AG08396 (cell line): ENCODE measurements at places on chromosomes 6 and 20.

DNA sequence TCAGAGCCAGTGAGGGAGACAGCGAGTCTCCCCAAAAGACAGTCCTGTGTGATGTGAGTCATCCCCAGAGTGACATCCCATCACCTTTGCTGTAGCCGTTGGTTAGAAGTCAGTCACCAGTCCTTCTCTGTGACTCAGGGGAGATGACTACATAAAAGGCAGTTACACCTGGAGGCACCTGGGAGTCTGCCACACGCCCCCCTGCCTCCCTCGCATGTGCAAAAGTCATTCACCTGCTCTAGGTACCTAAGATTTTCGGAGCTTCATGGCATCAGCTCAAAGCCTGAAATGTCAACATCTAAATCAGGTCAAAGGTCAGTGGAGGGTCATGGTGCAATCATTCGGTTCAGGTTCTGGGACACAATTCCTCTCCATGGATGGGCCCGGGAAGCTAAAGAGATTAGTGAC, 50.3 kb downstream of the PRR18 start:
- no peak for DNase-seq

- DNase-seq, result peak; percentile 84
Observed at GRCh38 chr6:130366107-130367005, 539 bp downstream of the TMEM200A start.

- no peak for DNase-seq
Observed at GRCh38 chr20:46559685-46560440, 9.4 kb upstream of the OCSTAMP start.

DNA sequence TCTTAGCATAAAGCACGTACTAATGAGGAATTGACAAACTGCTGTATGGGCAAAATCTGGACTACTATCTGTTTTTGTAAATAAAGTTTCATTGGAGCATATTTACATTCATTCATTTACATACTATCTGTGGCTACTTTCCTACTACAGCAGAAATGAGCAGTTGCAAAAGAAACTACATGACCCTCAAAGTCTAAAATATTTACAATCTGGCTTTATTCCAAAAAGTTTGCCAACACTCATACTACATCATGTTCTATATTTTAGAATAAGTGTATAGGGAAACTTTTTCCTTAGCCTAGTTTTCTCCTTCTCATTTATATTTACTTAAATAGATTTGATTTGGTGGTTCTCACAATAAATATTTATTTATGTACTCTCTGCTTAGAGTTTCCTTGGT, 208.2 kb downstream of the RIMS1 start:
- no peak for DNase-seq

GRCh38 chr20:19301843-19302242, 89.4 kb downstream of the SLC24A3 start:
- DNase-seq, result no peak

DNA sequence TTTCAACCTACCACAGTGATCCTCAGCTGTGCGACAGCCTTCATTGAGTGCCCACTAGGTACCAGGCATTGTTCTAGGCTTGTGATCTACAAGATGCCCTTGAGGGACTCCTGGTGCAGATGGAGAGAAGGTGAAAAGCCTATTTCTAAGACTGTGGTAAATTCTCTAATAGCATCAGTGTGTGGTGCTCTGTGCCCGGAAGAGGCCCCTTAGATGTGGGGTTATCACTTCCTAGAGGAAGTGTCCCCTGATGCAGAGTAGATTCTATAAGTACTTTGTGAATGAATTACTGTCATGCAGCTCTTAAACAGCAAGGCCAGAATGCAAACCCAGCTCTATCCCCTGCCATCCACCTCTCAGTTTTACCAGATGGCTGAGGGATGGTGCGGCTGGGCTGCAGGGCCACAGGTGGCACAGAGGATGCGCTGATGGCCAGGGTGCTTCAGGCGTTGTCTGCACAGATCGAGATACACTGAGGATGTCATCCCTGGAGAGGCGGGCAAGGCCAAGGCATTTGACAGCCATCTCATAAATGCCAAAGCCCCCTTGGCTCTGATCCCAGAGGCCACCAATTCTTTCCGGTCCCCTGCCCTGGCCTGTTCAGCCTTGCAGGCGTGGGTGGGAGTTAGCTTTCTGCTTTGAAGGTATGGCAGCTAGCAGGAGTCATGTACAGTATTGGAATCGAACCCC, 96.7 kb downstream of the TOX2 start:
- no peak for DNase-seq

GRCh38 chr6:11631008-11631407, 93.5 kb downstream of the TMEM170B start:
- no peak for DNase-seq

- peak; percentile 46 for DNase-seq
Observed at GRCh38 chr6:45718871-45719270, 296.8 kb downstream of the CLIC5 start.
